Vagina (tissue), 2 donors: ENCODE measurements at places on chromosomes 12 and 14. TPM values are rescaled to one million over a fixed set of nuclear protein-coding genes. Genes with fewer than 3 reads are reported as not detected.

The PPP4R4 gene
- total RNA-seq, result 6.1 TPM

DNA sequence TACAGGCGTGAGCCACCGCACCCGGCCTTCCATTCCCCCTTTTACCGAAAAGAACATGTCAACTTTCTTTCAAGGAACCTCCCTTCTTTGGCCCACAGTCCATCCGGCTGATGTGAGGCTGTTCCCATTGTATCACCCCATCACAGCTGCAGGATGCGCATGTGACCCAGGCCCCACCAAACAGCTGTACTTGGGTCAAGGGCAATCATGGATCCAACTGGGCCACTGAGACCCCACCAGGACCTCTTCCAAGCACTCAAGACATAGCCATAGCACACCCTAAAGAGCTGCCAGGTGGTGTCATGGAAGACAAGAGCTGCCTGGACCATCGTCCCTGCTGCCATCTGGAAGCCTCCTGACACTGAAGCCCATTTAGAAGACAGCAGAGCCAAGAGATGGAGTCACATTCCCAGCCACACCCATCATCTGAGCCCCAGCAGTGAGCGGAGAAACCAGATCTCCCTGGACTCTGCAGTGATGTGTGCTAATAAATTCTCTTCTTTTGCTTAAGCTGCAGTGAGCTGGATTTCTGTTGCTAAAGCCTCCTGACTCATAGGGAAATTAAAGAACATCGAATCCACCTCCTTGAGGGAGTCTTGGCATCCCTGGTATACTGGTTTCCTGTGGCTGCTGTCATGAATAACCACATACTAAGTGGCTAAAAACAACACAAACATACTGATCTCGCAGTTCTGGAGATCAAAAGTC, 105.6 kb downstream of the KSR2 start:
- no peak overlapping the region for H3K27ac ChIP-seq
- no peaks in the 10 kb centered on the region for H3K27me3 ChIP-seq
- H3K4me1 ChIP-seq, result no peaks in the 10 kb centered on the region

The TRPV4 gene
- total RNA-seq, result 5.6 TPM

The SYNE2 gene
- total RNA-seq, result 145 TPM

GRCh38 chr14:32590157-32590556, 261.1 kb downstream of the AKAP6 start:
- no peaks in the 10 kb centered on the region for H3K36me3 ChIP-seq
- no peaks in the 10 kb centered on the region for H3K27me3 ChIP-seq
- H3K27ac ChIP-seq, result no peak overlapping the region
- H3K4me3 ChIP-seq, result no peak overlapping the region

- H3K27ac ChIP-seq, result no peak overlapping the region
- H3K36me3 ChIP-seq, result no peaks in the 10 kb centered on the region
- no peaks in the 10 kb centered on the region for H3K4me1 ChIP-seq
- no peak for DNase-seq
- no peak overlapping the region for H3K4me3 ChIP-seq
These were observed 241.1 kb downstream of the SPTSSA start for GRCh38 chr14:34220921-34221320.

DNA sequence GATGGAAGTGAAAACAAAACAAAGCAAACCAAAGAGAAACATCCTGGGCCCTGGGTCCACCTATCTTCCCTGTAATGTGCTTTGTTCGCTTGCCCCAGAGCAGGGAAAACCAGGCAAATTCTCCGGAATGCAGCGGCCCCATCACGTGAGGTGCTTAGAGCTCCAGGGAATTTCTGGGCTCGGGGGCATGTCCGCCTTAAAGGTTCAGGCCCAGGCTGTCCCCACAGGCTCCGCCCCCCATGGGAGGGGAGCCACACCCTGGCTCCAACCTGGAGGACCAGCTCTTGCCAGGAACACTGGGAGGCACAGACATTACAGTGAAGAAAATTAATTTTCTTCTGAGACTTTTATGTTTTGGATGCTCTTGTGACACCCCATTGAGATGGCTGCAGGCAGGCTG, 69.9 kb downstream of the RBM19 start:
- H3K4me3 ChIP-seq, result no peak overlapping the region
- H3K36me3 ChIP-seq, result no peaks in the 10 kb centered on the region
- no peak overlapping the region for H3K27ac ChIP-seq
- H3K27me3 ChIP-seq, result no peaks in the 10 kb centered on the region
- no peak for DNase-seq
